ENCODE measurements at places on chromosomes 5 and 9.

DNA sequence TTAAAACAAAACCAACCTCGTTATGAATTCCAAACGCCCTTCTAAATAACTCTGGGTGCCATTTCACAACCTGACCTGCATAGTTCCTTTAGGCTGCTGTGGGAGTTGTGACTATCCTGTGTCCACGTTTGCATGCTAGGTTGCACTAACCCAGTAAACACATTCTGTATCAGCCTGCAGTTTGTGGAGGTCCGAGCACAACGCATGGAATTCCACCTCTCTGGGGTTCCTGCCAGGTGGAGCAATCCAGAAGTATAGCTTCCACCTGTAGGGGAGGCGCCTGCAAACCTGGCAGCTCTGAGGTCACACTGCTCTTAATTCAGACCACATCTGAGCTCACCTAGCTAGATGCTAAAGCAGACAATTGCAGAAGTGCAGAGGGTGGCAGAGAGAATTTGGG, 57.2 kb downstream of the MARCHF3 start:
- DNase-seq, result no peak

DNA sequence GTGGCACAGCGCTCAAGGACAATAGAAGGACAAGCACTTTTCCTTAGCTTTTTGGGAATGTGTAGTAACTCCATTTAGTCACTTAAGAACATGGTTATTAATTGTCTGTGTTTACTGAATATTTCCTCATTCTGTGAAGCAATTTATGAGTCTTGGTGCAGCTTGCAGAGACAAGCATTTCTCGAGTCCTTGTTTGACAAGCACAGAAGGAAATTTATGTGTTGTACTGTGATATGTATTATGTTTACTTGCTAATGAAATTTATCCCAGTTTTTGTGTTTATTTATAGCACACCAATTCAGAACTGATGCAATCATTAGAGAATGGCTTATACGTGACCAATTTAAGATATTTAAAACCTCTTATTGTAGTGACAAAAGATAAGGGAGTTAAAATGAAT, 168.6 kb downstream of the PRELID2 start:
- no peak for DNase-seq

DNA sequence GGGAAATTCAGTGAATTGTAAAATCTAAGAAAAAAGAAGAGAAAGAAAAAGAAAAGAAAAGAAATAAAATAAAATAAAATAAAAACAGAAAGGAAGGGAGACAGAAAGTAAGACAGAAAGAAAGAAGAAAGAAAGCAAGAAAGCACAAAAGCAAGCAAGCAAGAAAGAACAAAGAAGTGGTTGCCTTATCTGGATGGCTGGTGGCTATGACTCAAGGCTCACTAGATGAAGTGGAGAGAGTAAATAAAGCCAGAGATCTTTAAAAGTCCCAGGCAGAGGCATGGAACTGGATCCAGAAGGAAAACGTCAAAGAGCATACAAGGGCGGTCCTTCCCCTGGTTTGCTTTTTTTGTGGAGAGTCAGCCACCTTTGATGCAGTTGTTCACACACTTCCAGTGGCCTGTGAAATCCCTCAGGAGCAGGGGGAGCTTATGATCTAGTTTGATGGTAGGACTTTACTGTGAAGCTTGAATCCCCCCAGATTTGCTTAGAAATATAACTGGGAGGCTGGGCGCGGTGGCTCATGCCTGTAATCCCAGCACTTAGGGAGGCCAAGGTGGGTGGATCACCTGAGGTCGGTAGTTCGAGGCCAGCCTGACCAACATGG, 176.7 kb upstream of the HMHB1 start:
- DNase-seq, result peak; percentile 40

DNA sequence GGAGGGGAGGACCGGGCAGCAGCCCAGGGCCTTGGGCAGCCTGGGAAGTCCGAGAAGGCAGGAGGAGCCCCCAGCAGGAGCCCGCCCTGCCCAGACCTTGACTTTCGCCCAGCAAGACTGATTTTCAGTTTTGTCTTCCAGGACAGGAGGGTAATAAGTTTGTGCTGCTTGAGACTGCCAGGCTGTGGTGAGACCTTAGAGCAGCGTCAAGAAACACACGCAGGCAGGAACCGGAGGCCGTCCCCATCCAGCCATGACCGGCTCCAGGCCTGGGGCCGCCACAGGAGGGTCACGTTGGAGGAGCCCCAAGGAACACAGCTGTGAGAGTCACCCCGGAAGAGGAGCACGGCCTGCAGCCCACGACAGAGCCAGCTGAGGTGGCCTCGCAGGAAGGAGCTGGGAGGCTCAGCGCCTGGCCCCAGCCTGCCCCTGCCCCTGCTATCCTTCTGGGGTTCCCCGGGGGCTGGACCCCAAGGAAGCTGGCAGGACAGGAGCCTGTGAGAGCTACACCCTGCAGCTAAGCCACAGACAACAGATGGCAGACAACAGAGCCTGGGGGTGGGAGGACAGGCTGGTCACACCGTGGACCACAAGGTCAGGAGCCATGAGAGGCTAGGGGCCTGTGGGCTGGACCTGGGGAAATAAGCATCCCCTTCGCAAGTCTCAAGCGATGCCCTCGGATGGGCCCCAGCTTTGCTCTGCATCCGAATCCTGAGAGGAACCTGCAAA, 126.0 kb upstream of the FAM120A start:
- no peak for DNase-seq

- DNase-seq, result no peak
Observed at GRCh38 chr9:109886617-109887016, 106.6 kb downstream of the PALM2AKAP2 start.

DNA sequence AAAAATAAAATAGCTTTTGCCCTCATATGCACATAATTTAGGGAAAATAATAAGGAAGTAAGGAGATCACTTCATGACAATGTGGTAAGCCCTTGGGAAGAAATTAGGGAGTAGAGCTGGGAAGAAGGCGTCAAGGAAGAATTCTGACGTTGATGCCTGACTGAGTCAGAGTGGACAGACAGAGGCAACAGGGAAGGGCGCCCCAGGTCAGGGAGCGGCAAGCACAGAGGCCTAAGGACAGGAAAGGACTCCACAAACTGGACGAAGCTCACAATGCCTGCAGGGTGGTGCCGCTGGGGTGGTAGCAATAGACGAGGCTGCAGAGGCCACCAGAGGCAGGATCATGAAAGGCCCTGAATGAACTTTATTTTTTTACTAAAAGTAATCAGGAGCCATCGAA, 7.6 kb downstream of the DRD1 start:
- no peak for DNase-seq

- DNase-seq, result no peak
Observed at GRCh38 chr5:82901281-82901888, 175.8 kb downstream of the TMEM167A start.

- no peak for DNase-seq
Observed at GRCh38 chr9:90789862-90790261, 11.8 kb upstream of the SYK start.

DNA sequence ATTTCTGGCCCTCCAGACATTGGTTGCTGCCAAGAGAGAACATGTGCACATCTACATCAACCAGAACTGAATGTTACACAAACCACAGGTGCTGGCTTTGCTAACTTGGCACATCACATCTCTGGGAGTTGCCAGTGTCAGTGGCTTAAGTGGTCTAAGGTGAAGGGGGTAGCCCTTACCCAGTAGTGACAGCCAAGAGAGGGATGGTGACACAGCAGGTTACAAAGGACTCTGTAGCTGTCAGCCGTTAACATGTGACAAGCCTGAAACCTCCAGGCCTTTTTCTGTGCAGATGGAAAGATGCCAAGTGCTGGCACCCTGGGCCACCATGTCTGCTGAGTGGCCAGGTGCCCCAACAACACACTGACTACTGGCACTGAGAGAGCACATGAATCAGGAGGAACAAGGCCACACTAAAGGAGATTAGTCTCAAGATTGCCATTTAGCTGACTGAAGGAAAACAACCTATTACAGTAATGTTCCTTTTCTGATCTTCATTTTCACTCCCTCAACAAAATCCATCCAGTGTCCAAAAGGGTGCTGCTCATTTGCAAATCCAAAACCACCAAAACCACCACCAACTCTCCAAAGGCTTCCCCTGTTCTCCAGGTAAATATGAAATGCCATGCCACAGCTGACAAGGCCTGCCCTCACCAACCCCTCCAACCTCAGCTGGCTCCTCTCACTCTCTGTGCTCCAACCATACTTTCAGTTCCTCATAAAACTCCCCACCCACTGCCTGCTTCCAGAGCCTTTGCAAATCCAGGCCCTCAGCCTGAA, 20.2 kb downstream of the SIL1 start:
- no peak for DNase-seq

- DNase-seq, result peak; percentile 89
Observed at GRCh38 chr9:116687074-116687753, at the start of gene TRIM32. TSS of gene TRIM32 (plus strand) at chr9:116687305. CDS start at chr9:116697743, 10,438 bp downstream.

DNA sequence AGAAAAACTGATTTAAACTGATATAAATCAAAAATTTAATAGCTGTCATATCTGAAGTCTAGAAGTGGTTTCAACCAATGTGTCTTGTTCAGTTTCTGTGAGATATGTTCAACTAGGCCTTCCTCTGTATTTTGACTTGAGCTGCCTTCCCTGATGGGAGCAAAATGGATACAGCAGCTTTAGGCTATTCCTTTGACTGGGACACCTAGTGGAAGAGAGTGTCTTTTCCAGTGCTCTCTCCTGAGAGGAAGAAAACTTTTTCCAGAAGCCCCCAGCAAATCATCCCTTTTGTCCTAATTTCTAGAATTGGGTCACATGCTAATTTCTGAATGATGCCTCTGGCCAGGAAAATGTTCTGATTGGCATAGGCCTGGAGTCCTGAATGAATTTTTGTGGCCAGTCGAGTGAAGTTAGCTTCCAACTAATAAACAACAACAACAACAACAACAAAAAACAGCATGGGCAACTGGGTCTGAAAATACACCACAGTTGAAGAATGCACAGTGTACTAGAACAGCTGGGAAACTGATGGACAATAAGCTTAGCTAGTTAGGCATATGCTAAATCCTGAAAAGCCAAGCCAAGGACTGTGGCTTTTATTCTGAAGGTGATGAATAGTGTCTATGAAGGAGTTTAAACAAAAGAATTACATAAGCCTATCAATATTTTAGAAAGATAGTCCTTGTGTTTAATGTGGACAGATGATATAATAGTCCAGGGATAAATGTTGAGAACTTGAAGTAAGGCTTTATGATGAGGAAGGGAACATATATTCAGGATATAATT, 125.7 kb downstream of the FBN2 start:
- no peak for DNase-seq

DNA sequence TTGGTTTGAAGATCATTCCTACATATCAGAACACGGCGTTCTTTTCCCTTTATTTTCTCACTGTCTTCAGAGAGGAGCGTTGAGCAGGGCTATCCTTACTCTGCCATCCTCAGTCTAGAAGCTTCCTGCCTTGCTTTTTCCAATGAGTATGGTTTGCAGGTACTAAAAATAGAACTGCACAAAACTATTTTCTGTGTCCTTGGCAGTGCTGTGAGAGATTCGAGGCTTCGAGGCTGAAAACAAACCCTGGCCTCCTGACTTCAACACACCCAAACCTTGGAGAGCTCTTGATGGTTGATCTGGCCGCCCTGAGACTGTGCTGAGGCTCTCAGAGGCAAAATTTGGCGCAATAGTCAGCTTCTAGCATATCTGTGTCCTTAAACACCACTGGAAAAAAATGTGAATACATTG, 78.9 kb downstream of the GOLPH3 start:
- peak; percentile 18 for DNase-seq

- DNase-seq, result no peak
Observed at GRCh38 chr5:134583766-134584165, 48.9 kb downstream of the SAR1B start.

Data from fibroblast of skin of right quadriceps (primary cell).